Large intestine (tissue), 12 donors: ENCODE measurements at places on chromosomes 6 and 20.

DNA sequence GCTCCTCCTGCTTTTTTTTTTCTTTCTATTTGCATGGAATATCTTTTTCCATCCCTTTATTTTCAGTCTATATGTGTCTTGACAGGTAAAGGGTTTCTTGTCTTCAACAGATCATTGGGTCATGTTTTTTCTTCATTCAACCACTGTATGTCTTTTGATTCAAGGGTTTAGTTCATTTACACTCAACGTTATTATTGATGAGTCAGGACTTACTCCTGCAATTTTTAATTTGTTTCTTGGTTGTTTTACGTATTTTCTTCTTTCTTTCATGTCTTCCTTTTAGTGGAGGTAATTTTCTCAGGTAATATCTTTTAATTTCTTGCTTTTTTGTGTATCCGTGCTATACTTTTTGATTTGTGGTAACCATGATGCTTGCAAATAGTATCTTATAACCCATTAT is 429.1 kb upstream of the HTR1E start:
- DNase-seq: no peak

DNA sequence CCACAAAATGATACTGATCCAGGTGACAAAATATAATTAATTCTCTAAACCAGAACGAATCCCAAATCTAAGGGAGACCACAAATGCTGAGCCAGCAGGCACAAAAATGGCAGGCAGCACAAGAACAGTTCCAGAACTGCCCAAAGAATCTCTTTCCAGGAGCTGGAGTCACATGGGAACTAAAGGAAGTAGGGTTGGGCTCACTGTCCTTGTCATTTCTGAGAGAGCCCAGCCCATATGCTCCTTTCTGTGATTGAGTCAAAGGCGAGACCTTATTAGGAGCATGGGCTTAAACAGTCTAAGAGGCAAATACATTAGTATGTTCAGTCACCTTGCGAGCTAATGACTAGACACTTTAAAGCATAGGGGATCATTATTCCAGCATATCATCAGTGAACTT is 327.6 kb upstream of the ARID1B start:
- no peak for DNase-seq

GRCh38 chr6:159056899-159057298 is 12.1 kb upstream of the TAGAP start:
- DNase-seq: no peak

DNA sequence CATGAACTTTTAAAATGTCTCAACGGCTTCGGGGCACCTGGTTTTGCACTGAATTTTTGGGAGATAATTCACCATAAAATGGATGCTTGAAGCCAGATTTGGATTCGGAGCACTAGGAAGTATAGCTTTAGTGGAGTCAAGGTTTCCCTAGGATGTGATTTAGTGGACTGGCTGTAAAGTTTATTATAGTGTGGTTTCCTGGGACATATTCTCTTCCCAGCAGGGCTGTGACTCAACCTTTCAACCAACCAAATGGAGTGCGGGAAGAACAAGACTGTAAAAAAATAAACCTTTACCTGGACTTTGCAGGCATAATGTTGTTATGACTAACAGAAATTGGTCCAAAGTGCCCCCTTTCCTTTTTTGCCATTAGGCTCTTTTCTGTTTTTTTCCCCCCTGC is 327.4 kb upstream of the MAN1A1 start:
- no peak for DNase-seq

- no peak for DNase-seq
These were observed 1.5 kb downstream of the SLC9A8 start for GRCh38 chr20:49814057-49814694.

- DNase-seq: no peak
These were observed 13.9 kb downstream of the CRISP3 start for GRCh38 chr6:49730251-49730650.

- DNase-seq: no peak
These were observed 103.8 kb downstream of the KHDC1L start for GRCh38 chr6:73121421-73121993.

GRCh38 chr6:129748212-129748900 is 38.4 kb upstream of the ARHGAP18 start:
- no peak for DNase-seq

- no peak for DNase-seq
These were observed 104.8 kb downstream of the GJA1 start for GRCh38 chr6:121540210-121540609.

GRCh38 chr6:16162003-16162402 is 33.1 kb downstream of the MYLIP start:
- DNase-seq: no peak

- no peak for DNase-seq
These were observed 32.6 kb upstream of the MPC1 start for GRCh38 chr6:166415306-166415705.

- DNase-seq: no peak
These were observed 71.6 kb downstream of the BANF2 start for GRCh38 chr20:17771206-17772004.

DNA sequence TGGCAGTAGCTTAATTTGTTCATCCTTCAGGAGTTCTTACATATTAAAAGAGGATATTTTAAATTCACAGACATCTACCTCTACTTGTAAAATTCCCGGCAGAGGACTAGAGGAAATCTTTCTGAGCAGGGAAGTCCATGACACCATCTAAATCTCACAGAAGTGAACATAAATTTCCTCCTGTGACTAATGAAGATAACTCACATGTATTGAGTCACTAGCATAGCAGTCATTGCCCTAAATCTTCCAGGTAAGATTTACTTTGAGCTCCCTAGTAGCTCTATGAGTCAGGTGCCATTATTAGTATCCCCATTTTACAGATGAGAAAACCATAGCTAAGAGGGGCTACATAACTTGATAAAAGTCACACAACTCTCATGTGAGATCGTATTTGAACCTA is 1058.6 kb upstream of the FLRT3 start:
- DNase-seq: no peak

DNA sequence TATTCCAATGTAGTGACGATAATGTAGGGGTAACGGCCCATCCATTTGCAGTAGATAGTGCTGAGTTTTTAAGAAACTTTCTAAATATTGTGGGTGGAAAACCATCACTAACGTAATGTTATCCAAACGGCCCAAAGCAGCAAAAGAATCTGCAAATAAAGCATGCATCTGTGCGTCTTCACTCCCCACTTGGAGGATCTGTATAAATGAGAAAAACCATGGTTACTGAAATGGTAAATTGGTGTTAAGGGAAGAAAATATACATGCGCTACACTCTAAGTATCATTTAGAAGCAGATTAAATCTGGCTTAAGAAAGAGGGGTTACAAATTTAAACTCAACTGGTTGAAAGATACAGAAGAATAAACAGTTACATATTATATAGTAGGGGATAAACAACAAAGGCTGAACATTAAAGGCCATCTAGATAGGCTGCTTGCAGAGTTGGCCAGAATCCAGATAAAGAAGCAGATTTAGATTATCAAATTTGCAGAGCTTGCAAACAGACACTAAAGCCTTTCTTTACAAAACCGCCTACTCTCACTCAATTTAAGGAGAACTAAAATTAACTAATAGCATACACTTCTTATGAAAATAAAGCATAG is 93.3 kb downstream of the SESN1 start:
- peak; percentile 18 for DNase-seq

GRCh38 chr6:56172144-56172543 is 75.2 kb downstream of the COL21A1 start:
- DNase-seq: no peak

GRCh38 chr20:49356676-49357075 is 78.8 kb upstream of the ZNFX1 start:
- DNase-seq: peak; percentile 26

DNA sequence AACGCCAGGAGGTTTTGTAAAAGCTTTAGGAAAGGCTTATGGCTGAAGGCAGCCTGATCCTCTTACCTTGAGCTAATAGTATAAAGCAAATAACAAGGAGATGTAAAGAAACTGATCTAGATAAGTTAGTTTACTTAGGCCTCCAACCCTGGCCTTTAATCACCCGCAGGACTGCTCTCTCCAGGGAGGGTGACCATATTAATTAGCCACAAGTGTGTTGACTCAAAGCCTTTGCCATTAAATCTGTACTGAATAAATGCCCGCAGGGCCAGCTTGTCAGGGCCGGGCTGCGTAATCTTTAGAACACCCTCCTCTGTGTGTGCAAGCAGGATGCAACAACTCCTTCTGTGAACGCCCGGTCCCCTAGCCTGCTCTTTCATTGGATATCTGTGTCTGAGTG is 6.1 kb upstream of the PRSS16 start:
- DNase-seq: no peak

GRCh38 chr6:147595961-147596360 is 87.5 kb downstream of the SAMD5 start:
- DNase-seq: no peak

DNA sequence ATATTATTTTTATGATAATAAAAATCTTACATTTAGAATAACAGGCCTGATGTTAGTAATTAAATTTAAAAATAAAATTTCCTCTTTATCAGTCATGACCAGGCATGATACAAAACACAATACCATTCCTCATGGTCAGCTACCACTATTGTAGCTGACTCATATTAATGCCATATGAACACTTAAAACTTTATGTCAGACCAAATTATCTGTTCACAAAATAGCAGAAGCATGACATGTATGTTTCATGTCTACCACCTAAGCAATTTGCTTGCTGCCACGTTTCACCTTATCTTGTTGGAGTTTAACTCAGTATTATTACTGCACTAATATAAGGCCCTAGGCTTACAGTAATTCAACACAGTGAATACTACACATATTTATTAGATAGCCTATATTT is 65.7 kb downstream of the HTR1B start:
- DNase-seq: no peak

DNA sequence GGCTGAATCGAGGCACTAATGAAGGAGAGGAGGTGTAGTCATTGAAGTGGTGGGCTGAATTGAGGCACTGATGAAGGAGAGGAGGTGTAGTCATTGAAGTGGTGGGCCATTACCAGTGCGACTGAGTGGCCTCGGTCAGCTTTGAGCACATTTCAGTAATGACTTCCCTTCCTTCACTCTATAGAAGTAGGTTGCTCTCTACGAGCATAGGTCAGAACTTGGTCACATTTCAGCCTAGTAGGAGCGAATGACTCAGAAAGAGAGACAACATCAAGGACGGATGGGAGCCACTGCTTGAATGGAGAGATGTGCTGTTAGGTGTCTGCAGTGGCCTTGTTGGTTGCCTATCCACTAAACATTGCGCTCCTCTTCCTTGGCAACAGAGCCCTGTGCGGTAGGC is 39.5 kb downstream of the ZDHHC14 start:
- no peak for DNase-seq

- no peak for DNase-seq
These were observed 306.5 kb upstream of the MAP3K7 start for GRCh38 chr6:90893400-90893799.

- no peak for DNase-seq
These were observed 25.8 kb downstream of the BHLHE23 start for GRCh38 chr20:62980970-62981369.
